ENCODE measurements at places on chromosomes 5 and 9.

DNA sequence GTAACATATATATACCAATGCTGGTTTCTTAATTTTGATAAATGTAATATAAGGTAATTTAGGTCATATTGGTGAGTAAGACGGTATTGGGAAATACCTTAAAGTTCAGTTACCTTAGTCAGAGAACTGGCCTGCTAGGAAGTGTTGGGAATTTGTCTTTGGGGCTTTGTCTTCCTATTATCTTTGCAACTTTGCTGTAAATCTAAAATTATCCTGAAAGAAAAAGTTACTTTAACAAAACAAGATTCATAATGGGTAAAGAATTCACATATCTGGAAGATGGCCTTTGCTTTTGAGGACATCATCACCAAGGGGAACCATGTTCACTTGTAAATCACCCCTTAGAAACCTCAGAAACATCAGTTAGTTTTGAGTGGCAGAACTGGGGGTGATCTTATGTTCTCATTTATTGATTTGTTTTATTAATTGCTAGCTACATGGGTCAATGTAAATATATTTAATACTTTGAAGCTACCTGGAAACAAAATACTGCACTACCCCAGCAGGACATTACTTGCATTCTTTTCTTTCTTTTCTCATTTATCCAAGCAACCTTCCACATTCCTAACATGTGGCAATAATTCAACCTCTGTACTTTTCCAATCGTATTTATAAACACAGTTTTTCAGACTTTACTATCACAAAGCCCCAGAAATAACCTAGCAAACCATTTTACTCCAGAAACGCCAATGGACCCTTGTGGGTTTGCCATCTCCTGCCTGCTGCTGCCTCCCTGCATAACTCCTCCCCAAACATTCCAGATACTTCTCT is 41.4 kb downstream of the GLIS3 start:
- no peak for DNase-seq

GRCh38 chr9:99352826-99353225 is 130.7 kb downstream of the SEC61B start:
- DNase-seq = no peak

DNA sequence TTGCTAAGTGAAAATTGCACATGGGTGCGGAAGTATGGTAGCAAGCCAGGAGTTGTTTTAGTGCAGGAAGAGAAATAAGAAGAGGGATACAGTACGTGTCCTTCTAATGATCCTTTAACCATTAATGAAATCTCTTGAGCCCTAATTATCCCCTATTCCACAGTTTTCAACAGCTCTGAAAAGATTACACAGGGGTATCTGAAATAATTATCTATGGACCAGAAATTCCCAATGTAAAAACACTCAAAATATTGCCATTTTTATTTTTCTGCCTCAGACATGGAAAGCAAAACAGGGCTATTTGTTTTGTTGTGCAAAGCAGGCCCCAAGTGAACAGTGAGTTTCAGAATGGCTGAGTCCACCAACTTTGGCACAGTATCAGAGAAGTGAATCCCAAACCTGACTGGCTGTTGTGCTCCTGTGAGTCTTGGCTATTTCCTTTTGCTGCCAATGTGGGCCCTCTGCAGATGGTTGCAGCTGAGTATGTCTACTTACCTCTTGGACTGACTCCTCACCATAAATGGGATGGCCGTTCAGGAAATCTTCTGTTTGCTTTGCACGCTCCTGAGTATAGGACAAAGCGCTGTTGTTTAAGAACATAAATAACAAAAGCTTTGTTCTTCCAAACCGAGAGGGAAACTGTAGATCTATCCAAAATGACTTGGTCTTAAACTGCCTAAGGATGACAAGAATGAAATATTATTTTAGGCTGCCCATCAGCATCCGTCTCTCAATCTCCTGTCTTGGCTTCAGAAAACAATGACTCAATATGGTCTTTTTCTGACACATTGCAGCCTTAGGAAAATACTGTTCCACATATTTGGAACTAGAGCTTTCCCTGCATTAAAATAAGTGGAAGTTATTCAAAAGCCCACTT is 204.1 kb downstream of the DEPDC1B start:
- no peak for DNase-seq

- DNase-seq = no peak
These were observed 23.7 kb downstream of the KIAA1191 start for GRCh38 chr5:176337913-176338312.

DNA sequence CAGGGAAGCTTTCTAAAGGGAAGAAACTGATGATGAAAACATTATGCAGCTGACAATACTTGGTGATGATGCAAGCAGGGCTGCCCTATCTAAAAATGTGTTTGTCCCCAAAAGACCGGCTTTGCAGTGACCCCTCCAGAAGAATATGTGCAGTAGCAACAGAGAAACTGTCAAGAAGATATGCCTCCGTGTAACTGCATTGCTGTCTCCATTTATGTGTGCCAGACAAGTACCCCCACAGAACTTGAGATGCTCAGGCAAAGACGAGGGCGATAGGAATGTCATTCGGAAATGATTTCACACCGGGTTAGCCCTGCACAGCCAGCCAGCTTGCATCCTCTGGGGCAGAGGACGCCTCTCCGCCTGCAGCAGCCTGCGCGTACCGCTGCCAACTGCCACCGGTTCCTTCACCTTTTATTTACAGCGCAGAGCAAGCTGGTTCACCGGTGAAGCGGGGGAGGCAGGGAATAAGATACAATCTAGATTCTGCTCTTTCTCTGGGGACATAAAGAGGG is 2.0 kb downstream of the GABBR2 start:
- no peak for DNase-seq

DNA sequence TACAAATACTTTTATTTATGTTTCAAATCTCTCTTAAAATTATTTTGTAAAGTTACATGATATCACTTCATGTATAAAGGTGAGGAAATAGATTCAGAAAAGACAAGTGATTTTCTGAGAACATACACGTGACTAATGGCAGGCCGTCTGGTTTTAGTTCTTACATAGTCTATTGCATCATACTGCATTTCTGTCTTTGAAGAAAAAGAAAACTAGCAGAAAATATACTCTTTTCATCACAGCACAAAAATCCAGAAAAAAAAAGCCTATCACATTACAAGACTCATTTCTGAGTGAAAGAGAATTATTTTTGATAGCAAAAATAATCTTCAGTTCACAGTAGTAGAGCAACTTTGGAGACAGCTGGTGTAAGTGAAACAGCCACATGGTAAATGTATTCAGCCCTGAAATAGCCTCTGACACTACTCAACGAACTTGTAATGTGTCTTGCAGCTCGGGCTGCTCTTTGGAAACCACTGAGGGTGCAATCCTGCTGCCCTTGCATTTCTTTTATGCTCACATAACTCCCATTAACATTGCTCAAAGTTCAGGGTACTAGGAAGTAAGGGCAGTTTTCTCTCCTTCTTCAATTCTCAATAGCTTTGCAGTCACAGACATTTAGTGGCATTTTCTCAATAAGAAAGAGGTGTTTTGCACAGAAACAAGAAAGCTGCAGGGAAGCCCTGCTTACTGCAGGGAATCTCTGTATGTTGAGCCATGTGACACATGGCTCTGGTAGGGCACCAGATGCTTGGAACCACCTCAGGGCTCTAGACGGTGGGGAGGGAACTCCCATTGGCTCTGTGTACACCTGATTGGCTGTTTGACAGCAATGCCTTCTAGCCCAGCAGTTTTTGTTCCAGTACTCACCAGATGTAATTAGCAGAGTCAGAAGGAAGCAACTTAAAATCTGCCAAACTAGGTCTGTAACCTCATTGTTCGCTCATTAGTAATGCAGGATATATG is 845.3 kb upstream of the PTPRD start:
- DNase-seq = no peak

DNA sequence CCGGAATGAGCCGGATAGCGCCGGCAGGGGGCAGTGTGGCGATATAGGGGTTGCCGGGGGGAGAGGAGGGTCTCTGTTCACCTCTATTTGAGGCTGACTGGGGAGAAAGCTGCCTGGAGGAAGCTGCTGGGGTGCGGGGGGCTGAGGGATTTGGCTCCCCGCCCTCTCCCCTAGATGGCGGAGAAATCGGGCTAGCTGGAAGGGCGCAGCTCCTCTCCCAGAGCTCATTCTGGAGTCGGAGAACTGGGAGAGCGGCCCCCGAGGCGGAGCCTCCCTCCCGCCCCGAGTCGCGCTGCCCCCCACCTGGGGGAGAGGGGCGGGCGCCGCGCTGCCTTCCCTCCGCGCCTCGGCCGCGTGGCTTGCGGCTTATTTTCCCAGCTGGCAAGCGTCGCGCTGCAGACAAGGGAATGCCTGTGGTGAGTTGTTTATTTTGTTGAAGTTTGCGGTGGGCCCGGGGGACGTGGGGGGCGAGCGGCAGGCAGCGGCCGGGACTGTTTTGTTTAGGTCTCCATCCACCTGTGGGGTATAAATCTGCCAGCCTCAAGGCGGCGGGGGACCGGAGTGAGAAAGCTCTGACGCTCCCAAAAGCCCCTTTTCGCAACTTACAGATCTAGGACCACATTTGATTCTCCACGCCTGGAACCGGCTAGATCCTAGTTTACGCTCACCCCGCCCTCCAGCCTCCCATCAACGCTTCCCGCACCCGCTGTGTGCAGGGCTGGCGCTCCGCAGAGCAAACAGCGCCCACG is 4.1 kb upstream of the RGMB start:
- DNase-seq = peak; percentile 74

GRCh38 chr5:142959683-142960657 is 189.8 kb downstream of the ARHGAP26 start:
- no peak for DNase-seq

- no peak for DNase-seq
These were observed 122.8 kb downstream of the TMEM161B start for GRCh38 chr5:88145611-88146467.
